ENCODE measurements at places on chromosomes 7 and 10.

- no peak for DNase-seq
Measured at GRCh38 chr10:19561181-19561580, 255.1 kb upstream of the PLXDC2 start.

GRCh38 chr7:94556028-94556427 is 46.4 kb downstream of the CASD1 start:
- DNase-seq = no peak

DNA sequence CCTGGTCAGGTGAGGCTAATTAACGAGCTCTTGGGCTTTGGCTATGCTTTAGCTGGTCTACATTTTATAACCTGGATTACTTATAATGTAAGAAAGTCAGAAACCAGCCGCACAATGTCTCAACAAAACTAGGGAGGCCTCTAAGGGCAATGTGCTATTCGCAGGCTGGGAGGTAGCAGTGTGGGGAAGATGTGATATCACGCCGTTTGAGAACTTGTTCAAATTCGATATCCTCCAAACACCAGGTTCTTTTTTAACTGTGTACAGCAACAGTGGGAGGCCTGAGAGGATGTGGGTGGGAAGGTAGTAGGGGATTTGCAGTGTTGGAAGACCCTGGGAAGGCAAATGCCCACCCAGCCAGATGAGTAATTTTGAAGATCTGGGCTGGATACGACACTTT is 184.5 kb downstream of the JAZF1 start:
- no peak for DNase-seq

- no peak for DNase-seq
Measured at GRCh38 chr7:157930926-157931466, 594.2 kb downstream of the DNAJB6 start.

DNA sequence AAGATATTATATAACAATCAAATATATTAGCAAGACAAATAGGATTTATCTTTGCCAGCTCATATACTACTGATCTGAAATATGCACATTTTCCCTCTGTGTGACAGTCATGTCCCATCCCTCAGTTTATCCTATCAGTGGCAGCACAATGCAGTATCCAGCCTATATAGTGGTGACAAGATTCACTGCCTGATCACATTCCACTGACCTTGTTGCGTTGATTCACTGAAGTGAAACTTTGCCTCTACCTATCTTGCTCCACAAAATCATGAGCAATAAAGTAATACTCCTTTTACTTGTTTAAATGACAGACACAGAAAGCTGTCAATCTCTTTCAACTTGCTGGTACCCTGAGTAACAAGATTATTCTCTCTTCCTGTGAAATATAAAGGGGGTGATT is 6.3 kb downstream of the PSMA2 start:
- DNase-seq = no peak

- no peak for DNase-seq
Measured at GRCh38 chr10:71537125-71537524, 140.4 kb downstream of the CDH23 start.

All from skeletal muscle cell (primary cell).